ENCODE measurements at places on chromosomes 13 and 19. TPM values are rescaled to one million over a fixed set of nuclear protein-coding genes. Genes with fewer than 3 reads are reported as not detected.

CGB2 gene
- not detected for total RNA-seq

AP2S1 gene
- 40.7 TPM for total RNA-seq

ZNF793 gene
- 13.8 TPM for total RNA-seq

CEACAM3 gene
- not detected for total RNA-seq

DNA sequence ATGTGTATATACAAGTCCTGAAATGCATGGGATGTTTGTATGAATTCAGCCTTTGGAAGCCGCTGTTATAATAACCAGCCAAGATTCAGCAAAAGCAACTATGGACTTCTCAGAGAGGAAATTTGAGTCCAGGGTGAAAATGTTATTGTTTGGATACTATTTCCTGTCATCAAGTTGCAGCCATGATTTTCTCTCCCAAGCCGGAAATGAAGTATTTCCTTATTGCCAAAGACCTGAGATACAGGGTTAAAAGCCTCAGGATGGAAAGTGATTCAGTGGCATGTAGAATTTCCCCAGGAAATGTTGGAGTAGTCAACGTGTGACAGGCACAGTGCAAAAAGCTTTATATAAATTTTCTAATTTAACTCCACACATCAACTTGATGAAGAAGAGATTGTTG is 133.9 kb downstream of the IRS2 start:
- DNase-seq = no peak

- no peak for DNase-seq
These were observed 43.7 kb upstream of the OLFM4 start for GRCh38 chr13:52984881-52985363.

GNA15 gene
- 2.5 TPM for total RNA-seq

- DNase-seq = no peak
These were observed 4.8 kb upstream of the CEACAM16 start for GRCh38 chr19:44694184-44694579.

BEST2 gene
- total RNA-seq = not detected

GRCh38 chr13:29507356-29507755 is 88.1 kb downstream of the SLC7A1 start:
- DNase-seq = no peak

DNA sequence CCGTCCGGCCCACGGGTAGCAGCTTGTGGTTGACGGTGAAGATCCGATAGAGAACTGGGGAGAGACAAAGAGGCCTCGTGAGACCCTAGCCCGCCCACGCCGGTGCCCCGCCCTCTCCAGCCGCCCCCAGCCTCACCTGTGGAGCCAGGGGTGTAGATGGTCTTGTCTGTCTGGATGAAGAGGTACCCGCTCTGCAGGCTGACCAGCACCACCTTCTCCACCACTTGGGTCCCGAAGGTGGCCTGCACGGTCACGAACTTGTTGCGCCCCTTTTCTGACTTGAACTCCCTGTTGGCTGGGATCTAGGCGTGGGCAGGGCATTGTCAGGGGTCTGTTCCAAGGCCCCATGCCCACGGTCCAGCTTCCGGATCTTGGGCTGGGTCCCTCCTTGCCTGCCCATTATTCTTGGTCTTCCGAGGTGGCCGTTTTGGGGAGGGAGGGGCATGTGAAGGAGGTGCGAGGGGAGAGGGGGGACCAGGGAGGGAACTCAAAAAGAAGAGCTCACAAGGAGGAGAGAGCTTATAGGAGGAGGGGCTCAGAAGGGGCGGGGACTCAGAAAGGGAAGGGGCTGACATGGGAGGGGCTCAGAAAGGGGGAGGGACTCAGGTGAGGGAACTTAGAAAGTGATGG is 2.2 kb downstream of the C3 start:
- no peak for DNase-seq

- DNase-seq = no peak
These were observed 3.4 kb downstream of the TMEM145 start for GRCh38 chr19:42316223-42317211.

ZNF888 gene
- total RNA-seq = 11.4 TPM

DNA sequence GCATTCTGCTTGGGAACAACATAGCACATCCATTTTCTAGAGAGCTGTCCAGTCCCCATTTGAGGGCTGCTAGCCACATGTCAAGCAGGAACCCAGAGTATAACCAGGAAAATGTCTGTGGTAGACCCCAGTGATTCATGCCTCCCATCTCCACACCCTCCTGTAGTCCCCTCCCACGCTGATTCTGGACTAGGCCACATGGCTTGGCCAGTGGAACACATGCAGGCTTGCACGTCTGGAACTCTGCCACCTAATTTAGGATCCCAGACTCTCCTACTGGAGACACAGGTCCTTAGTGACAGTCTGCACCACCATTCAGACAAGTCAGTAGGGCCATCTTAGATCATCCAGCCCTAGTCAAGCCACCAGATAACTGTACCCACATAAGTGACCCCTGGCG is 149.8 kb downstream of the ZIC5 start:
- no peak for DNase-seq

DIRAS1 gene
- total RNA-seq = not detected

GRCh38 chr13:75494491-75494890 is 12.5 kb upstream of the TBC1D4 start:
- no peak for DNase-seq

GRCh38 chr19:5097331-5097930 is 128.5 kb downstream of the KDM4B start:
- DNase-seq = no peak

- no peak for DNase-seq
These were observed 1241.9 kb downstream of the UQCRFS1 start for GRCh38 chr19:27971071-27971470.

GRCh38 chr13:41511827-41512226 is 54.5 kb downstream of the RGCC start:
- DNase-seq = no peak

- DNase-seq = no peak
These were observed 130.8 kb downstream of the ATP8A2 start for GRCh38 chr13:25502551-25502950.

CAPN12 gene
- total RNA-seq = 19.5 TPM

ATXN8OS gene
- not detected for total RNA-seq

ONECUT3 gene
- total RNA-seq = not detected

DNA sequence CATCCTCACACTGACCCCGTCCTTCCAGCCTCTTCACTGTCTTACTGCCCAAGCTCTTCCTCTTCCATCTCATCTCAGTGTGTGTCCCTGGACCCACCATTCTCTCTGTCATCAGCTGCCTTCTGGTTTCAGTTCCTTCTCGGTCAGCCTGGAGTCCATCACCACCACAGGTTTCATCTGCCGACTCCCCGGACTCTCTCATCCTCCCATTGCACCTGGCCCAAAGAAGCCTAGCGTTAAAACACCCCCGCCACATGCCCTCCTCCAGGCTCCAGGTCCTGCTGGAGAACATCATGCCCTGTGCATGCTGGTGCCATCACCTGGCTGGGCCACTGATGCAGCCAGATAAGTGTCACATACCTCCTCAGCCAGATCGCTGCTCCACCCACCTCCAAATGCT is 122.1 kb upstream of the GPR12 start:
- no peak for DNase-seq

KIR2DL3 gene
- not detected for total RNA-seq

Measured in CD4-positive, alpha-beta memory T cell (primary cell).